ENCODE measurements at places on chromosomes 4 and X.

- no peak for DNase-seq
These were observed 19.3 kb downstream of the DMP1 start for GRCh38 chr4:87669373-87669772.

DNA sequence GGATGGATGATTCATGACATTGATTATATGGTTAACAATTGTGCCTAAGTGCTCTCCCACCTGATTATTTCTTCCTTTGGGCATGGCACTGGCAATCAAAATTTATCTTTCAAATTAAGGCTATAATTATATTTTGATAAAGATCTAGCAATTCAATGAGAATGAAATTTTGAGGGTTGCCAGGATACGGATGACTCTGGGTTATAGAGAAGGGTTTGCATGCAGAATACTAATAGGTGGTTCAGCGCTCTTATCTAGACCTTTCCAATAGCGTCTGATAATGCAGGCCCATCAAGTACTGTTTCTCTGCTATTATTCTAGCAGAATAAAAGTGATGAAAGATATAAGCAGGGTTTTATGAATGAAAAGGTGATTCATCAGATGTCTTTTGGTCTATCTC, 74.9 kb upstream of the SCML1 start:
- DNase-seq, result no peak

- DNase-seq, result no peak
These were observed 94.8 kb downstream of the DNAAF6 start for GRCh38 chrX:107301253-107301652.

- DNase-seq, result no peak
These were observed 242.7 kb upstream of the DCAF8L1 start for GRCh38 chrX:28223991-28224390.

GRCh38 chrX:110055616-110056015, 52.7 kb downstream of the TMEM164 start:
- DNase-seq, result no peak

All from left forelimb (tissue), 1 donor.